Activated naive CD4-positive, alpha-beta T cell (primary cell): ENCODE measurements at places on chromosomes 5 and 9.
A peak's percentile ranks its signal among the peaks of the same experiment; 100 is the strongest.

GRCh38 chr5:11153670-11154382, 392.8 kb upstream of the DAP start:
- DNase-seq, result no peak

- DNase-seq, result no peak
These were observed 163.8 kb upstream of the TRPM3 start for GRCh38 chr9:71285191-71285656.

DNA sequence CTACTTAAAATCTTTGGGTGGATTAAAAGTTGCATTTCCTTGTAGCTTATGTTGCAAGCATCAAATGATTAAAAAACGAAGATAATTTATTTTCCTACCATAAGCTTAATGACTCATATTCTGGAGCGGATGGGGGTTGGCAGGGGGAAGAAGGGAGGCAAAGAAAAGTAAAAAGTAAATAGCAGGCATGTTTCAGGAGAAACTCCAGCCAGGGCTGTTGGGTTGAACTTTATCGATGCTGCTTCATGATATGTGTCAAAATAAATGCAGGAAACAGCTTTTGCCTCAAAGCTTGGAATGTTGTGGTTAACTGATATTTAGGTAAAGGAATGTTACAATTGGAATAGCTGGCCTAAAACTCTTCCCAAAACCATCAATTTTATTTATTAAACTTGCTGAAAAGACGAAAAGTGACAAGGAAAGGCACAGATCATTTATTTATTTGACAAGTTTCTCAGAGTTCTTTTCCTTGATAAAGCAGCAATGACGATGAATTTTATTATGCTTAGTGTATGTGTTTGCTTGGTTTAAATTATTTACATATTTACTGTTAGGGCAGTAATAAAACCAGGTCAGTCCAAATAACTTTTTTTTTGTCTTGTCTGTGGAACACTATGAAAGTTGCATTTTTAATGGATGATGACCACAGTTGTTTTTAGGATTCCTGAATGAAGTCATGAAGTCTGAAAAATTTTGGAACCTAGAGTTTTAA, 177.9 kb downstream of the PCSK1 start:
- no peak for DNase-seq

DNA sequence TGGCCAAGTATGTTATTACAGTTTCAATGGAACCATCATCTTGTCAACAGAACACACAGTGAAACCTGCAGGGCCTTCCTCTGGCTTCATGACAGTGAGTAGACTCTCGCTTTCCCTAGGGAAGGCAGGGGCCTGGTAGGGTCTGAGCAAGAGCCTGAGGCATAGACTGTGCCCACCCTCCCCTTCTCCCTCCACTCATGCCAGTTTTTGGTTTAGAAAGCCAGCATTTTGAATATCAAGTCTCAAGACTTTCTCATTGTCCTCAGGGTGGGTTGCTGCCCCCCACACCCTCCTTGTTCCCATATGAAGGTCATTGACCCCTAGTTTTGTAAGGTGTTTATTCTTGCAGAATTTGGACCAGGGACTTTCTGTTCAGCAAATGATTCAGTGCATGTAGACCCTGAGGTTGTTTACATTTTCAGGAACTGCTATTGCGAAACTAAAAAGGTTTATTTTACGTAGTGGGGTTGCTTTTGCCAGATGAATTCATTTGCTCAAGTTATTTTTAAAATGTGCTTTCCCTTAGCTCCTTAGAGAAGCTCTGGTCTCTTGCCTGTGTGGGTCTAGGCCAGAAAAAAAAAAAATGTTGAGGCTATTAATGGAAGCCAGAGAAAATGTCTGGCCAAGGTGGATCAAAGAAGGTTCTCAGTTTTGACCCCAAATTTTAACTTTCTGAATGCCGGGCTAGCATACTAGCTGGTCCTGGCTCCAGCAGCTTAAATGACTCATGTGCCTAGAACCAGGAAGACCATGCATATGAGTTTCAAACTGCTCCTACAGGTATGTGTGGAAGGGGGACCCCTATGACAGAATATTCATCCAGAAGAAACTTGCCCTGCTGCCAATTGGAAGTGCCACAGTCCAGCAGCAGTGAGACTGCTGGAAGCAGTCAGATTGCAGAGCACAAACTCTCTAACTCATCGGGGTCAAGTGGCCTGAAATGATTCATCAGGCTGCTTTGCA, 10.1 kb upstream of the MOB3B start:
- no peak for DNase-seq

DNA sequence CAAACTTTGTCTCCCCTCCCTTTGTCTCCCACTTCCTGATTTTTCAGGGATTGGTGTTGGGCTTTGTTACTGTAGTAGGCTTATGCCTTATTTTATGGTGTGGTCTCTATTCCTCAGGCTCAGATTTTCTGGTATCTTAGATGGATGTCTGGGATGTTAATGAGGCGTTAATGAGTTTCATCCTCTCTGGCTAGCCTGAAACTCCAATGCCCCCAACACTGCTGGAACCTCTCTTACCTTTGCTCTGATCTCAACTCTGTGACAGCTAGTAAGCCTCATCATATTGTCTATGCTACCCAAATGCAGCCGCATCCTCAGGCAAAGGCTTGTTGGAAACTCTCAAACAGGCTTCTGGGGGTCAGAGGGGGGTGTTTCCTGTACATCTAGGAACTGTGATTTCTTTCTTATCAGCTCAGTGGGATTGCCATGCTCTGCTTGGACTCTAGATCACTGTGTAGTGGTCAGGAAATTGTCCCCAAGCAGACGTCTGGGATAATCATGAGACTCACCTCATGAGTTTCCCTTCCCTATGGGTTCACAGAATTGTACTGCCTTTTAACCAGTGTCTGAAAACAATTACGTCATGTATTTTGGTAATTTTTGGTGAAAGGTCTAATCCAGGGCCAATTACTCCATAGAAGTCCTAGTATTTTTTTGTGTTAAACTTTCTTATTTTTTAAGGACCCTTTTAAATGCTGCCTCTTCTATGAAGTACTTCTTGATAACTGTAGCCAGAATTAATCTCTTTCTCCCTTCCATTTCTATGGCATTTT, 88.8 kb upstream of the TRPC7 start:
- DNase-seq, result no peak

- DNase-seq, result no peak
These were observed 65.2 kb downstream of the PBX3 start for GRCh38 chr9:125812403-125812802.

- no peak for DNase-seq
These were observed at the start of gene IRX2 for GRCh38 chr5:2751592-2752021. TSS of gene IRX2 (minus strand) at chr5:2751677. CDS start at chr5:2751413, 264 bp downstream.

GRCh38 chr5:3604501-3604900, 8.9 kb downstream of the IRX1 start:
- DNase-seq, result no peak

DNA sequence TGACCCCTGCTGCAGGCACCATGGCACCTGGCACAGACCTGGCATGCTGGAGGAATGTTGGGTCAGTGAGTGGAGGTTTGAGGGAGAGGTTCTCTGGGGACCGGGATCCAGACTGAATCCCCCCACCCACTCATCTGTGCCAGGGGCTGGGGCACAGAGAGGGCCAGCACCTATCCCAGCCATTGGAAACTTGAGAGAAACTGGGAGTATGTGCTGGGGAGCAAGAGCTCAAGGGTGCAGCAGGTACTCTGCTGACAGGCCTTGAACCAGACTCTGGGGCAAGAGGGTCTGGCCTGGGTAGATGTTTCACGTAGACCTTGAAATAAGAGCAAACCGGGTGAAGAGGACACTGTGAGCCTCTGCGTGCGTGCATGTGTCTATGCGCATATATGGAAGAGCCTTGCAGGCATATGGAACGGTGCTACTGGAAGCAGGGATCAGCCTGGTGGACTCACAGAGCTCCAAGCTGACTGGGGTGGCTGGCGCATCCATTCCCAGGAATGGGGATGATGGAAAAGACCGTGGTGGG, 8.8 kb downstream of the FGF18 start:
- DNase-seq, result no peak

GRCh38 chr9:76296561-76297310, 97.5 kb downstream of the RFK start:
- no peak for DNase-seq

DNA sequence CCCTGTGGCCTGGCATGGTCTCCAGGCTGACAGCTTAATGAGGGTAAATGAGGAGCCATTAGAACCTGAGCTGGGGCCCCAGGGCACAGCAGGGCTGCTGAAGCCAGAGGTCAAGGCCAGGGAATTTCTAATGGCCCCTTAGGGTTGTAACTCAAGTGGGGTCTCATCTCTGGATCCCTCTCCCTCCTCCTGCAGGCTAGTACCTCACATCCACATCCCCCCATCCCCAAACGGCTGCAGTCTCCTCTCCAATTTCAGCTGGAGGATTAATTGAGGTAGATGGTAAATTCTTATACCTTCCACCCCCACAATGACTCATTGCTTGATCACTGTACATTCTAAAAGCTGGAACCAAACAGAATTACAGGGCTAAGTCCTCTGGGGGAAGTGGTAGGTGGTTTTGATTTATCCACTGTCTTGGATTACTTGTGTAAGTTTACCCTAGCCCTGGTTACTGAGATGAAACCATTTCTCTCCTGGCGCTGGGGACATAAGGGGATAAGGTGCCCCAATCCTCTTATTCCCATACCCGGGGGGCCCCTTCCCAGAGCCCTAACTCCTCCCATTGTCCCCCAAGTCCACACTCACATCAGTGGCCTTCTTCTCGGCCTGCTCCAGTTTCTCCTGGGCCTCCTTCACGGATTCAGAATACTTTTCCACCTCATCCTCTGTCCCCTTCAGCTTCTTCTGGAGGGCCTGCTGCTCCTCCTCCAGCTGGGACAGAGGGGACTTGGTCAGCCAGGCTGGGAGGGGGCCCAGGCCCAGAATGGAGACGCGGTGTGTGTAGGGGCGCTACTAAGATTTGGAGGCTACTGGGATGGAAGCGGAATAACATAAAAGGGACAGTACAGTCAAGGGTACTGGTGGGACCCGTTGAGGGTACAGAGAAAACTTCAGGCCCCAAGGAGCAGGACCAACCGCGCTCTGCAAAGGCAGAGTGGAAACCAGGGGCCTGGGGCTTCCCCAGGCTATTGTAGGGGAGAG, 875 bp downstream of the TPM2 start:
- DNase-seq, result no peak

- no peak for DNase-seq
These were observed 300.5 kb downstream of the SLCO4C1 start for GRCh38 chr5:101995585-101995984.

DNA sequence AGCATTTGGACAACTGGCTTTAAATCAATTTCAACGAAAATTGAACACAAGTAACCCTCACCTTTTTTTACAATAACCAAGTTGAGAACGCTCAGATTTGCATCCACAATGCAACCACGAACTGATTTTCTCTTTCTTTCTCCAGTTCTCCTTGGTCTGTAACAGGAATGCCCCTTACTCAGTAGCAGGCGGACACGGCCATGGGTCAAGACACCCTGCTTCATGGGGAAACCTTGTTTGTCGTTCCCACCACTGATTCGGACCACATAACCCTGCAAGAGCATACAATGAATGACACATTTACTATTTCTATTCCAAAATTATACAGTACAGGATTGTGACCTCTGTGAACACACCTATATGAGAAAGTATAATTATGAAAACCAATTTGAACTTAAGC, 1.4 kb downstream of the RPS6 start:
- DNase-seq, result no peak

- no peak for DNase-seq
These were observed 708.6 kb downstream of the DTWD2 start for GRCh38 chr5:118279540-118280294.

DNA sequence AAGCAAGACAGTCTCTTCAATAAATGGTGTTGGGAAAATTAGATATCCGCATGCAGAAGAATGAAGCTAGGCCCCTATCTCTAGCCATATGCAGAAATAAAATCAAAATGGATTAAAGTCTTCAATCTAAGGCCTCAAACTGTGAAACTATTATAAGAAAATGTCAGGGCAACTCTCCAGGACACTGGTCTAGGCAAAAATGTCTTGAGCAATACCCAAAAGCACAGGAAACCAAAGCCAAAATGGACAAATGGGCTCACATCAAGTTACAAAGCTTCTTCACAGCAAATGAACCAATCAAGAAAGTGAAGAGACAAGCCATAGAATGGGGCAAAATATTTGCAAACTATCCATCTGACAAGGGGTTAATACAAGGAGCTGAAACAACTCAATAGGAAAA, 338.8 kb downstream of the NNT start:
- no peak for DNase-seq

DNA sequence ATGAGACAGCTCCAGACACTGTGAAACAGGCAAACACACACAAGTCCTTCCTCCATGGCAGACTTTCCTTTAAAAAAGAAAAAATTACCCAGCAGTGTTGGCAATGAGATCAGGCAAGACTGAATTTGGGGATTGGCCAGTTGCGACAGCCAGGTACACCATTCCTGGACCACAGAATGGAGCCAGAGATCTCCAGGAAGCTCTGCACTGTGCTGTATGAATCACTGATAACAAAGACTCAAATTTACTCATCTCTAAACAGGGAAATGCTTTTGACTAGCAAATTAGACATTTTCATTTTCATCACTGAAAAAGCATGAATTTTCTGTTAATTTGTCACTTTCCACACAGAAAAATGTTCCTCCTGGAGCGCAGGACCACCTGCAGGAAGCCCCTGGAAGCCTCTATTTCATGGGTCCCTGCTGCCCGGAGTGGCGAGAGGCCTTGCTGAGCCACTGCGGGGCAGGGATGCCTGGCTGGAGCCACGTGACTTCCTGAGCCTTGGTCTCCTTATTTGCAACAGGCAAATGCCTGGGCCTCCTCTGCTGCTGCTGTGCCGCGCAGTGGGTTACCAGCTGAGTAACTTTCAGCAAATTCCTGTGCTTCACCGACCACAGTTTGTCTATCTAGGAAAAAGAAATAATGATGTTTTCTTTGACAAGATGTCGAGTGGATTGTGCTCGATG, 185.9 kb upstream of the ZNF618 start:
- no peak for DNase-seq

GRCh38 chr5:72163349-72163983, 56.2 kb downstream of the MAP1B start:
- no peak for DNase-seq

DNA sequence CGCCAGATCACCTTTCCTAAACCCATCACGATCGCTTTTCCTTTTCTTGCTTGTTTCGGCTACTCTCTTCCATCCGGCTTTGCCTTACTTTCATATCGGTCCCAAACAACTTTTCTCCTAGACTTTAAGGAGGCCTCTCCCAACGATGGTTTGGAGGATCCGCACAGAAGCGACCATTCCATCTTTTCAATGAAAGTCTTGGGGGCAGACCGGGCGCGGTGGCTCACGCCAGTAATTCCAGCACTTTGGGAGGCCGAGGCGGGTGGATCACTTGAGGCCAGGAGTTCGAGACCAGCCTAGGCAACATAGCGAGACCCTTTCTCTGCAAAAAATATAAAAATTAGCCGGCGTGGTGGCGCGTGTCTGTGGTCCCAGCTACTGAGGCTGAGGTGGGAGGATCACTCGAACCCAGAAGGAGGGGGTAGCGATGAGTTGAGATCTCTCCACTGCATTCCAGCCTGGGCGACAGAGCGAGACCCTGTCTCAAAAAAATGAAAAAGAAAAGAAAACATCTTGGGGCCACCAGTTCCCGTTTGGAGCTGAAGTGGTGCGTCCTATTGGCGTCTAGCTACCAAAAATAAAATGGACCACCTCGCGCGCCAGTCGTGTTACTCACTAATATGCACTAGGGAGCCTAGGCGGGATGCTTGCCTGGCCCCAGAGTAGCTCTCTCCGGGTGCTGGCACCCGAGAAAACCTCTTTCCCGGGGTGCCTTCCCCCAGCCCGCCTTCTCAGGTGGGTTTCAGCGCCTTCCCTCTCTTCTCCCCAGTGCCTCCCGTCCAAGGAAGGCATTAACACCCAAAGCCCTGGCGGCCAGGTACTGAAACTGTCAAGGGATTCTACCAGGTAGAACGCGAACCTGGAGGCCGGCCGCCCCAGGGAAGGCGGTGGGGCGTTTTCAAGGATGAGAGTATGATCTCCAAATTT, 800 bp upstream of the AP3B1 start:
- peak; percentile 33 for DNase-seq

- DNase-seq, result no peak
These were observed 141.0 kb downstream of the MEF2C start for GRCh38 chr5:88741964-88742363.
